ENCODE measurements at places on chromosomes 7 and 10.

GRCh38 chr7:30166841-30167235, 32.1 kb downstream of the MTURN start:
- DNase-seq, result no peak

DNA sequence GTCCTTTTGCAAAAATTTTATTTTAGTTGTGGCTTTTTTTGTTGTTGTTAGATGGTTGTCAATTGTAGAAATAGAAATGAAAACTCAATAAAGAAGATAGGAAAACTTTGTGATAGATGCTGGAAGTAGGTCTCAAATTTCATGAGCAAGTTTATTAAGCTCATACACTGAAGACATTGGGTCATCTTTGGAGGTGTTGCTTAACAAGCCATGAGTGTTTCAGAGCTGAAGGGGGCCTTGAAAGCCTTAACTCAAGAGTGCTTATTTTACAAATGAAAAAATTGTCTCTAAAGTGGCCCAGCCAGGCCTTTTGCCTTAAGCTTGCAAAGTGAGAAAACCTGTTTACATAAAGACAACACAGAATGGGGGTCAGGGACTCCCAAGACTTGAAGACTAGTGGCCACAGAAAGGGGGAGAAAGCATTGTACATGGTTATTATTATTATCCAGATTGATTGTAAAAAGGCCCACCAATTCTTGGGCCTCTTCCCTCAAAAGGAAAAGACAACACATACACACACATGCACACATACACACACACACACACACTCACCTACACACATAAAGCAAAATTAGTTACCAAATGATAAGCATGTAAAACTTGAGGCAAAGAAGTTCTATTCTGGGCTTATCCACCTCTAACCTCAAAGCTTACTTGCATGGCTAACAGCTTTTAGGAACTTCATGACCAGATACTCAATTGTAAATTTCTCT, 49.7 kb upstream of the GLCCI1 start:
- no peak for DNase-seq

GRCh38 chr7:63233881-63234280, 764.8 kb upstream of the ZNF722 start:
- DNase-seq, result no peak

DNA sequence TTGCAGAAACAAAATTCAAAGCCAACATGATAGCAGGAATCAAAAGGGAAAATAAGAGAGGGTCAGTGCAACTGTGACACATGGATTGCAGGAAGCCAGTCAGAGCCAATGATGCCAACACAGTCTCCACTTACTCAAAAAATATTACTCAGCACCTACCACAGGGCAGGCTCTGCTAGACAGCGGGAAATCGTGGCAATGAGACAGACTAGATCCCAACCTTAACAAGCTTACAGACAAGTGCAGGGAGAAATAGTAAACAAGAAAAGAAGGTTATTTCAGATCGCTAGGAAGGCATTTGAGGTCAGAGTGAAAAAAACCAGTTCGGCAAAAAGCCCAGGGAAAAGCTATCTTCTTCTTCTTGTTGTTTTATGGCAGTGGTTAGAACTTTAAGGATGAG, 45.2 kb upstream of the NPFFR1 start:
- DNase-seq, result no peak

GRCh38 chr10:7258948-7259523, 151.8 kb downstream of the SFMBT2 start:
- no peak for DNase-seq

DNA sequence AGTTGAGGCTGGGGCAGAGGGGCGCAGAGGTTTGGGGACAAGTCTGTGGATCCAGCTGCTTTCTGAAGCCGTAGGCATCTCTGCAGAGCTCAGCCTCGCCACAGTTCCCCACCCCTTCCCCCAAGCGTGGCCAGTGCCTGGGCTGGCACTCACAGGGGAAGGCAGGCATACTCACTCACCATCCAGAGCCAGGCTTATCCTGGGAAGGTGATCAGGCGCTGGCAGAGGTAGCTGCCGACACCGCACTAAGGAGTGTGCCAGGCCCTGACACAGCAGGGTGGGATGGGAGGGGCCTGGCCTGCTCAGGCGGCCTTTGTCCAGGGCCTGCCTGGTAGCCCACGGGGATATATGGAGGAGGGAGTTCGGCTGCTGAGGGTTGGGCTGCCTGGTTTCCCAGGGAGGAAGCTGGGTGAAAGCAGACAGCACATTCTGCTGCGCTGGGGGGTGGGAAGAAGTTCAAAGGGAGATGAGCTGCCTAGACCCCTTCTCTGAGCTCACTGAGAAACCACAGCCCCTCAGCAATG, 15.9 kb downstream of the VSIR start:
- DNase-seq, result no peak

DNA sequence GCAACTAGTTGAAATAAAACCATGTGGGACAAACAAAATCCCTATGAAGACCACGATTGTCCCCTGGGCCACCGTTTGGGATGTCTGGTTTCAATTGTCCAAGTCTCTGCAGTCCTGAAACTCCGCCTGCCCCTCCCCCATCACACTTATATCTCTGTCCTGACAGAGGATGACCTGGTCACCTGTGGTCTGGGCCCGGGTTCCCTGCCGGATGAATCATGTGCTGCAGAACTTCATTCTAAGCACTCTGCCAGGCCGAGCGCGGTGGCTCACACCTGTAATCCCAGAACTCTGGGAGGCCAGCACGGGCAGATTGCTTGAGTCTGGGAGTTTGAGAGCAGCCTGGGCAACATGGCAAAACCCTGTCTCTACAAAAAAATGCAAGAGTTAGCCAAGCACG, 91.1 kb downstream of the COL13A1 start:
- DNase-seq, result no peak

GRCh38 chr7:106236065-106236464, 48.7 kb downstream of the NAMPT start:
- DNase-seq, result no peak

GRCh38 chr10:69513617-69514016, 59.6 kb downstream of the NEUROG3 start:
- no peak for DNase-seq

DNA sequence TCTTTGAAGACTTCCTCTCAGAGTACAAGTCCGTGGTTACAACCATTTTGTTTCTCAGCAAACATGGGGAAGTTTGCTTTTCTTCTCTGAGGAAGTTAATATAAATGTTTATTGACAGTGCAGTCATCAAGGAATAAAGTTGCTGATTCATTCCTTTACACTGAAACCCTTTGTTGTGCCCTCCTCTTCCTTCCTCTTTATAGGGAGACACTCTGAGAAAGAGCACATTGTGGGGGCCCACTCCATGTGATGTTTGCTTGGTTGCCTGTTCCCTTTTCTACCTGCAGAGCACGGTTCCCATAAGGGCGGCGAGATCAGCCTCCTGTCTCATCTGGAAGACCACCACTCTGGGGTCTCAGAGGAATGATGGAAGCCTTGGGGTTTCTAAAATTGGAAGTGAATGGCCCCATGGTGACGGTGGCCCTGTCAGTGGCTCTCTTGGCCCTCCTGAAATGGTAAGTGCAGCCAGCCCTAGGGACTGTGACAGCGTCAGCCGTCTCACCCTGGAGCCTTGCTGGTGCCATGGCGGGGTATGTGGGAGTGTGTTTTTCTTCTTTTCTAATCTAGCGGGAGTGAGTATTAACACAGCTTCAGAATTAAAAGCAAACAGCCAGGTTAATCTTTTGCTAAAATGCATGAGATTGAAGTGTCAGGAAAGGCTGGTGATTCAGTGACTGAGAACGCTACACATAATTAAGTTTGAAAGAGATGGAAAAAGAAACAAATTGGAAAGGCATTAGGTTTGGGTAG, at the start of gene TBXAS1:
TSS of gene TBXAS1 (plus strand) at position 240 of the 750 bp plus-strand sequence. CDS start at position 367, 127 bp downstream.
- no peak for DNase-seq

- no peak for DNase-seq
These were observed 80.1 kb downstream of the ZFAND4 start for GRCh38 chr10:45592432-45592831.

DNA sequence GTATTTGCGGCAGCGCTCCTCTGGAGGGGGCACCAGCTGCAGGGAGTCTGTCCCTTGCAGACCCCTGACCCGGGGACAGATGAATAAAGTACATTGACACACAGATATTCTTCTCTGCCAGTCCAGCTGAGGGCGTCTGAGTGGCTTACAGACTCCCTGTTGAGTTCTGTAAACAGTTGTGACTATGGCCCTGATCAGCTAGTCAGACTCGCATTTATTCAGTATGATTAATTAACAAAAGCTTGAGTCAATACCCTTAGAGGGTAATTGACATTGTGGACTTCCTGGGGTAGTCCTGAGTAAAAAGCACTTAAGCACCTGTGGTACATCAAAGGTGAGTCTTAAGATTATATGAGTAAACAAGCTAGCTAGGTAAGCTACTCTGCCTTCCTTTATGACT, 21.0 kb downstream of the ANKRD30A start:
- no peak for DNase-seq

DNA sequence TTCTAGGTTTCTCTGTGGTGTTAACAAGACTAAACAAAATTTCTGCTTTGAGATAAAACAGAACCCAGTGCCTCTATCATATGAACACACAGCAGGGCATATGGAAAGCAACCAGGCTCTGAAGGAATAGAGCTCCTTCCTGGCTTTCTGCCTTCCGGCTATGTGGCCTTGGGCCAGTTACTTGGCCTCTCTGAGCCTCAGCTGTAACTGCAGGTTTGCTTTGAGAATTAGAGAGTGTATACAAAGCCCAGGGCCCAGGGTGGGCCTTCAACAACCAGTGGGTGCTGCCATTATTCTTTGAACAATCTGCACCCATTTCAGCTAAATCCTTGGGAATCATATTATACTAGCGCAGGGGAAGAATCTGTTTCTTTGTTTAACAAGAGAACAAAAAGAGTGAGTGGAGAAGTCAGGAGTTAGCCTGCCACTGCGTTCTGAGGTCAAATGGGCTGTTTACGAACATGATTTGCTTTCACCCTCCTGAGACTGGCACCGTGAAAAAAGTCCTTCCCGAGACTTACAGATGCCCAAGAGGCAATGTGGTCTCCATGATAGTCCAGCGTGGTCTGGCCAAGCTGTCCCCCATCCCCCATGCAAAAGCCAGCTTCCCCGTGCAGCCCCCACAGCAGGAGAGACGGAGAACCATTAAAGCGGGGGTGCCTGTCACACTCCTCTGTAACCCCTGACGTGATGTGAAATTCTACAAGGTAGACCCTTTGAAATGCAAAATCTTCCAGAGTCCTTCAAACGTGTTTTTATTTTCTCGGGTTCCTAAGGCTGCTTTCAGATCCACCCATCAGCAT, 4.9 kb downstream of the FAM53B start:
- no peak for DNase-seq

DNA sequence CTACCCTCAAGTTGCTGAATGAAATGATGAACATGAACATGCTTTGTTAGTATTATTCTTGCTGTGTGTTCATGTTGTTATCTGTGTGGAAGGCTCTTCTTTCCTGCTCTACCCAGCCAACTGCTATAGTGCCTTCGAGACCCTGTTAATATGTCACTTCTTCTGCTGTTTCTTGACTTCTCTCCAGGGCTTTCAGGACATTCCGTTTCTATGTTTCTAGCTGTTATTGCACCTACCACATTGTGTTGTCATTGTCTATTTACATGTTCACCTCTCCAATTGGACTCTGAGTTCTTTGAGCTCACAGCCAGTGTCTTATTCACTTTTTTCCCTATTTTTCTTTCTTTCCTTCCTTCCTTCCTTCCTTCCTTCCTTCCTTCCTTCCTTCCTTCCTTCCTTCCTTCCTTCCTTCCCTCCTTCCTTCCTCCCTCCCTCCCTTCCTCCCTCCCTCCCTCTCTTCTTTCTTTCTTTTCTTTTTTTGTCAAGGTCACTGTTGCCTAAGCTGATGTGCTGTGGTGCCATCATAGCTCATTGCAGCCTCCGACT, 40.4 kb downstream of the BAMBI start:
- no peak for DNase-seq

DNA sequence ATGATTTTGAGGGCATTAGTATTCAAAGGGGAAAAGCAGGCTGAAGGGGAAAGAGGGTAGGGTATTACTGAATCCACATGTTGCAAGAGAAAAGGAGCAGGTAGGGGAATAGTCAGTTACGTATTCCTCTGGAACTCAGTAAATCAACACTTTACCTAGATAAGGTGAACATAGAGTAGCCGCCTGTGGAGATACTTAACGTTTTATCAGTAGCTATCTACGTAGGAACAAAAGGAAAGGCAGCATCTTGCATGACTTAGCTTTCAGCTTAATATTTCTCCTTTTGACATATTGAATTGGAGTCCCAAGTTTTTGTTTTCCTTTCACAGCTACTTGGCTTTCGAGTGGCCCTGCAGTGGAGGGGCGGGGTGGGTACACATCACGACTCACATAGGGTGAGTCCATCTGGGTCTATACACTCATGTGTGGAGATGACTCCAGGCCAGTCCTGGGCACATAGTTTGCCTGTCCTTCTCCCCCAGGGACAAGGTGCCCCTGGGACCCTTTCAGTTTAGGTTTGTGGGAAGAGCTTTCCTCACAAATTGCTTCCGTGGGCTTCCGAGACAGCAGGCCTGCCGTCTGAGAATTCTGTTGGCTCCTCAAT, 48.1 kb downstream of the CCNY start:
- no peak for DNase-seq

DNA sequence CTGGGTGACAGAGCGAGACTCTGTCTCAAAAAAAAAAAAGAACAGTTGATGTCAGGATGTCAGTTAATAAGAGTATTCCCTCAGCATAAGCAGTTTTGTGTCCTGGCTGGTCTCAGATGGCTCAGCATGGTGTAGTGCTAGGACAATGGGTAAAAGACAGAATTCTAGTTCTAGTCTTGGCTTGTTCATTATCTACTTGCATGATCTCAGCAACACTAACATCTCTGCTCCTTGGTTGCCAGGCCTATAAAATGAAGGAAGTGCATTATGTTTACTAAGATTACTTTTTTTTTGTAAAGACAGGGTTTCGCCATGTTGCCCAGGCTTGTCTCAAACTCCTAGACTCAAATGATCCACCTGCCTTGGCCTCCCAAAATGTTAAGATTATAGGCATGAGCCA, 84.3 kb upstream of the SP8 start:
- no peak for DNase-seq

GRCh38 chr7:1666823-1667565, 3.1 kb upstream of the ELFN1 start:
- DNase-seq, result no peak

DNA sequence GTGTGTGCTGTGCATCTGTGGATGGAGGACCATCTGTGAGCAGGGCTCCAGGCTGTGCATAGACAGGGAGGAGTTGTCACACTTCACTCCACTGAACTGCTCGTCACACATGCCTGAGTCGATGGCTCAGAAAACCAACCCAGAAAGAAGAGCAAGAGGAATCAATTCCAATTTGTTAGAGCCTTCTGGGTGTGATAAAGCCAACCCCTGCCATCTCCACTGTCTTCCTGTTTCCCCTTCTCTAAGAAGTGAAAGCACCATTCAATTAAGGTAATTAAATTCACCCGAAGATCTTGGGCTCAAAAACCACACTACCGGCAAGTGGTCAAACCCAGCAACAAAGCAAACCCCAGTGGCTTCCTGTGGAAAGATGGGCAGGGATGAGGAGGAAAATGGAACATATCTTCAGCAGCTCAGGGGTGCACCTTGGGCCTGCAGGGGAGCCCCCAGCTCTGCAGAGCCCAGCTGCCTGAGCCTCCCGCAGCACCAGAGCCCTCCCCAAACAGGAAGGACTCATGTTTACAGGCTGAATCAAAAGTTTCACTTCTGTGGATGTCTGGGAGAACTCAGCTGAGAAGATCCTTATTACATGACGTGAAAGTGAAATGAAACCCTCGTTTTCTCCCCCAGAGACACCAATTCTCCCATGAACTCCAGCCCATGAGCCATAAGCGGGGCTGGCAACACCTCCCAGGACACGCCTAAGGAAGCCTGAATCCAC, 10.9 kb downstream of the C10orf71 start:
- DNase-seq, result no peak
